IPS-NIHi11 (cell line): ENCODE measurements at places on chromosomes 5 and 9.

- no peak for DNase-seq
Observed at GRCh38 chr5:173547579-173547978, 68.9 kb downstream of the BOD1 start.

- DNase-seq, result peak; percentile 46
Observed at GRCh38 chr5:170333161-170333910, 35.8 kb upstream of the LCP2 start.

DNA sequence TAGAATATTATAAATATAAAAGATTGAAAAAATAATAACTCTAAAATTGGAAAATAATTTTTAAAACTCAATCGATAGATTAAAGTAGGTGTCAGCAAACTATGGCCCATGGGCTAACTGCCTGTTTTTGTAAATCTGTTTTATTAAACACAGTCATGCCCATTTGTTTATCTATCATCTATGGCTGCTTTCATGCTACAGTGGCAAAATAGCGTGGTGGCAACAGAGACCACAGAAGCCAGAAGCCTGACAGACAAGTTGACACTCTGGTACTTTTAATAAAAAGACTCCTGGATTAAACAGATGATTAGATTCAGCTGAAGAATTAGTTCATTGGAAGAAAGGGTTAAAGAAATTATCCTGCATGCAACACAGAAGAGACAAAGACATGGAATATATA is 400.7 kb upstream of the RORB start:
- no peak for DNase-seq

- no peak for DNase-seq
Observed at GRCh38 chr5:95069948-95070347, 214.9 kb downstream of the MCTP1 start.

DNA sequence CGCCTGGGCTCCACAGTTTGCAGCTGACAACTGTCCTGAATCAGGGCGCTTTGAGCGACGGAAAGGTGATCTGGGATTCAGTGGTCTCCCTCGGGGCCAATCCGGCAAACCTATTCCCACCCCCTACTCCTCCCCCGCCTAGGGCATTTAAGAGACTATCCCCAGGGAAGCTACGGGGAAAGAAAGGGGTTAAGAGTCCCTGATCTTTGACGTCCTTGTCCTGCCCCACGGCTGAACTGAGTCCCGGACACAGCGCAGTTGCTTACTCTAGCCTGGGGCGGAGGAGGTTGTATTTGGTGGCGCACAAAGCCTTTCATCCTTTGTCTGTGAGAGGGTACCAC is 3.4 kb downstream of the RORB start:
- DNase-seq, result peak; percentile 8

- no peak for DNase-seq
Observed at GRCh38 chr9:78928625-78929405, 631.9 kb downstream of the PSAT1 start.

DNA sequence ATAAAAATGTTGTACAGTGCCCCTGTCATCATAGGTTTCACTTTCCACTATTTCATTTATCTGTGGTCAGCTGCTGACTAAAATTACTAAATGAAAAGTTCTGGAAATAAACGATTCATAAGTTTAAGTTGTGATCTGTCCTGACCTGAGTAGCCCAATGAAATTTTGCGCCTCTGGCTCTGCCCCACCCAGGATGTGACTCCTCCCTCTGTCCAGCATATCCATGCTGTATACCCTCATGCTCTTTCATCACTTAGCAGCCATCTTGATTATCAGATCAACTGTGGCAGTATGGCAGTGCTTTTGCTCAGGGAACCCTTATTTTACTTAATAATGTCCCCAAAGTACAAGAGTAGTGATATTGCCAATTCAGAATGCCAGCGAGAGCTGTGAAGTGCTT is 97.3 kb downstream of the STARD4 start:
- no peak for DNase-seq

DNA sequence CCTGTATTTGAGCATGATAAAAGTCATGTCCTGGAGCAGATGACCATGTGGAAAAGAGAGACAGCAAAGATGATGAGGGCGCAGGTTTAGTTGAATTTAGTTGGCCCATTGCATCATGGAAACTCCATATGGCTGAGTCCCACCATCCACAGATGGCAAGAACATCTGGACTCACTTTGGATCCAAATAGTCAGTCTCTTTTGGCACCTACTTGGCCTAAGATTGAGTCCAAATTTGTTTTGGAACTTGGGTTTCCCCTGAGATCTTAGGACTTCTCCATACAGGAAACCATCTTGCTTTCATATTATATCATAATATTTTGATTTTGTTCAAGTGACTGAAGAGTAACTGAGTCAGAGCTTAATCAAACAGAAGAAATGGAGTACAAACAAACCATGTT is 217.5 kb downstream of the DRD1 start:
- no peak for DNase-seq

- no peak for DNase-seq
Observed at GRCh38 chr5:140298183-140298601, 4.7 kb downstream of the PFDN1 start.

- no peak for DNase-seq
Observed at GRCh38 chr5:14868771-14869170, 2.8 kb downstream of the ANKH start.

DNA sequence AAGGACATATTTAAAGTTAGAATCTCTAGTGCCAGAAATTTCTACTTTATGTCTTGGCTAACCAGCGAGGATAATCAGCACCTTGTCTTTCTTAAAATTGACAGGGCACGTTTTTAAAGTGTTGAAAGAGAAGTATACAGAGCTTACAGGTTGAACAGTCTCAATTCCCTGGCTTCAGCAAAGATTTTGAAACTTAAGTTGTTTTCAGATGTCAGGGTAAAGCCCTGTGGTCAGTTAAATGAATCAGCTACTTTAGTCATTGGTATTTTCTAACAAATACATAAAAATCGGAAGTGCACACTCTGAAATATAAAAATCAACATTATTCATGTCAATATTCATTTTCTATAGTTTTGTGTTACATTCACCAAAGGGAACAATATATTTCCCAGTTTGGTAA is 29.1 kb downstream of the SNCAIP start:
- no peak for DNase-seq

DNA sequence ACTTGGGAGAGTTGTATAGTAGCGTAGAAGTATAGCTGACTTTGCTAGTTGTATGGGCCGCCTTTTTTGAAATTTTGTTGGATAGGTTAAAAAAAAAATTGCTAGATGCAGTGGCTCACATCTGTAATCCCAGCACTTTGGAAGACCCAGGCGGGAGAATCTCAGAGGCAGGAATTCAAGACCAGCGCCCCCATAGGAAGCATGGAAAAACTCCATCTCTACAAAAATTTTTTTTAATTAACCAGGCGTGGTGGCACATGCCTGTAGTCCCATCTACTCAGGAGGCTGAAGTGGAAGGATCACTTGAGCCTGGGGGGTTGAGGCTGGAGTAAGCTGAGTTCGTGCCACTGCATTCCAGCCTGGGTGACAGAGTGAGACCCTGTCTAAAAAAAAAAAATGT is 59.2 kb downstream of the SMC5 start:
- no peak for DNase-seq

GRCh38 chr9:27365707-27366376 is 68.9 kb upstream of the EQTN start:
- DNase-seq, result no peak

GRCh38 chr5:97728920-97729319 is 545.9 kb upstream of the RIOK2 start:
- no peak for DNase-seq

DNA sequence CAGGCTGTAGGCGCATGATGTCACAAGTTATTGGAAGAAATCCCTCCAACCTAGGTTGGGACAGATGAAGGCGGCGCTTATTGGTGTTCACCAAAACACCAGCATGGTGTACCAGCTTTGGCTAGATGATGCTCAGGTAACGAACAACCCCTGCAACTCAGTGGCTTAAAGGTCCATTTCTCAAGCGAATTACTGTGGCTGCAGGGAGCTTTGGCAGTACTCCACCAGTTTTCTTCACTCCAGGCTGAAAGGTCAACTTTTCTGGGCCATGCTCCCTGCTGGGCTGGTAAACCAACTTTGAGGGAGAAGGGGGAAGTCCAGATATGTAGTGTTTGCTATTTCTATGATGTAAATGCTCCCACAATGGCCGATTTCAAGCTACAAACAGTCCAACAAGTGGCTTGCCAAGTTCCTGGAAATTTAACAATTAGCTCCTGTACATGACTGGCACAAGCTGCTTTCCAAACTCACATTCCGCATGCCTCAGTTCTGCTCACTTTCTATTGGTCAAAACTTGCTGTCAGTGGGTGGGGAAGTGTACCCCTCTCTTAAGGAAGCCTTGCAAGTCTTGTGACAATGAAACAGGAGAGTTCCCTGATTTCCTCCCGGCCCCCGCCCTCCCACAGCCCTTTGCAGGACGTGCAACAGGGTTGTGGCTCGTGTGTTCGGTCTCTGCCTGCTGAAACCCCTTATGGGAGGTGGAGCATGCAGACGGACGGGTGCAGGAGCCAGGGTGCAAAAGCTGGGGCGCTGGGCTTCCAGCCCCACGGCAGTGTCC is 588 bp upstream of the ZBED3 start:
- peak; percentile 34 for DNase-seq

- DNase-seq, result no peak
Observed at GRCh38 chr9:85258236-85258635, 483.5 kb downstream of the AGTPBP1 start.

DNA sequence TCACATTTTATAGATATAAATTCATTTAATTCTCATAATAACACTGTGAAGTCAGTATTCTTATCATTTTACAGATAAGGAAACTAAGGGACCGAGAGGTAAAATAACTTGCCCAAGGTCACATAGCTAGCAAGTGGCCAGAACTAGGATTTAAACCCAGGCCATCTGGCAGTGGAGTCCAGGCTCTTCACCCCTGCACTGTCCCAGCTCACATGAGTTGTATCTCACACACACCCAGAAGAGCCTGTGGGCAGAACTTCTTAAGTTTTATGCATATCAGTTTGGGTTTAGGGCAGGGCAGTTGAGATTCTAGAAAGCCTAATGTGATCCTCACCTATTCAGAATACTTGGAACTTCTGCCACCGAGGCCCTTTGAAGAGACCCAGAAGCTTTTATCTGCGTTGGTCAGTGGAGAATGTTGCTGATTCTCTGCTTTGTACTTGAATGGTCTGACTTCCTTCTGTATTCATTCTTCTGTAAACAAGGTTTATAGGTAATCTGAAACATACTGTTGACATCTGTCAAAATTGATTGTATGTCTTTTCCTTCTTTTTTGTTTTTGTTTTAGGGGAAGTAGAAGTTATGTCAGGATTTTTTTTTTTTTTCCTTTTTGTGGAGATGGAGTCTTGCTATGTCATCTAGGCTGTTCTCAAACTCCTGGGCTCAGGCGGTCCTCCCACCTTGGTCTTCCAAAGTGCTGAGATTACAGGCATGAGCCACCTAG is 75.8 kb downstream of the KIAA1958 start:
- DNase-seq, result no peak

- DNase-seq, result peak; percentile 94
Observed at GRCh38 chr9:113541019-113541900, 77.7 kb downstream of the RGS3 start.

DNA sequence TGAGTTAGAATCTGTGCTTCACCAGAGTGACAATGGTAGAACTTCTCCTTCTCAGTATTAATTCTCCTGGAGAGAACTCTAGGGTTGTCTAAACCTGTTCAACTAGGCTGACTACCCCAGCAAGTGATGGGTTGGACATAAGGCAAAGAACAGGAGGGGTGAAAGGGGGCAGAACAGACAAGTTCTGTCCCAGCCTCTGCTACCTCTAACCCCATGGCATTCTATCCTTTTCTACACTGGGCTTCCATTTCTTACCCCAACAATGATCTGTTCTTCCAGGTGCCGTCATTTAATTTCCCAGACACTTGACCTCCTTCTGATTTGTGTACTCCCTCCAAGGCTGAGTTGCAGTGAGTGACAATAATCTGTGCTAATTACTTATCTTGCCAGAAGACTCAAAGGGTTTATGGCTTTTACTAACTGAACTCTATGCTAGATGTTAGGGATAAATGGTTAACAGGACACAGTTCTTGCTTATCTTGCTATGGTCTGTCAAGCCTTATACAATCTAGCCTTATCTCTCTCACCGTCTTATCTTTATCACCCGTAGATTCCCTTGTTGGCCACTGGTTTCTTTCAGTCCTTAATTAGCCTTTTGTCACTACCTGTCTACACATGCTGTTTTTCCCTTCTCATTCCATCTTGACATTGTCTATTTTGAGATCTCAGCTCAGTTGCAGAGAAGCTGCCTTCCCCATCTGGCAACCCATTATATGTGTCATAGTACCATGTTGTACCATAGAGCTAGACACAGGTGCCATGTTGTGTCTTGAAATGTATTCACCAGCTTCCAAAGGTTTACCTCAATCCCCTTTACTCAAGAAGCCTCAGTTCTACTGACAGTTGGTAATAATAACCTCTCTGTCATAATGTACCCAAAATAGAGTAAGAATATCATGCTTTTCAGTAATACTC is 10.0 kb upstream of the MATR3 start:
- no peak for DNase-seq

DNA sequence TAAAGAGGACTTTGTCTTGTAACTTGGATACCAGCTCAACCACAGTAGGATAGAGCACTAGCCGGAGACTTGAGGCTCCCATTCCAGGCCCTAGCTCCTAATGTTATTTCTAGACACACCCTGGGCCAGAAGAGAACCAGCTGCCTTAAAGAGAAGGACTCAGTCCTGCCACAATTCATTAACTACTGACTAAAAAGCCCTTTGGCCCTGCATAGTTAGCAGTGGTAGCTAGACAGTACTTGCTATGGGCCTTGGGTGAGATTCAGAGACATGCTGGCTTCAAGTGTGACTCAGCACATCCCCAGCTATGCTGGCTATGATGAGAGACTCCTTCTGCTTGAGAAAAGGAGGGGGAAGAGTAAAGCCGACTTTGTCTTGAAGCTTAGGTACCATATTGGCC is 47.3 kb downstream of the TMEM167A start:
- no peak for DNase-seq

DNA sequence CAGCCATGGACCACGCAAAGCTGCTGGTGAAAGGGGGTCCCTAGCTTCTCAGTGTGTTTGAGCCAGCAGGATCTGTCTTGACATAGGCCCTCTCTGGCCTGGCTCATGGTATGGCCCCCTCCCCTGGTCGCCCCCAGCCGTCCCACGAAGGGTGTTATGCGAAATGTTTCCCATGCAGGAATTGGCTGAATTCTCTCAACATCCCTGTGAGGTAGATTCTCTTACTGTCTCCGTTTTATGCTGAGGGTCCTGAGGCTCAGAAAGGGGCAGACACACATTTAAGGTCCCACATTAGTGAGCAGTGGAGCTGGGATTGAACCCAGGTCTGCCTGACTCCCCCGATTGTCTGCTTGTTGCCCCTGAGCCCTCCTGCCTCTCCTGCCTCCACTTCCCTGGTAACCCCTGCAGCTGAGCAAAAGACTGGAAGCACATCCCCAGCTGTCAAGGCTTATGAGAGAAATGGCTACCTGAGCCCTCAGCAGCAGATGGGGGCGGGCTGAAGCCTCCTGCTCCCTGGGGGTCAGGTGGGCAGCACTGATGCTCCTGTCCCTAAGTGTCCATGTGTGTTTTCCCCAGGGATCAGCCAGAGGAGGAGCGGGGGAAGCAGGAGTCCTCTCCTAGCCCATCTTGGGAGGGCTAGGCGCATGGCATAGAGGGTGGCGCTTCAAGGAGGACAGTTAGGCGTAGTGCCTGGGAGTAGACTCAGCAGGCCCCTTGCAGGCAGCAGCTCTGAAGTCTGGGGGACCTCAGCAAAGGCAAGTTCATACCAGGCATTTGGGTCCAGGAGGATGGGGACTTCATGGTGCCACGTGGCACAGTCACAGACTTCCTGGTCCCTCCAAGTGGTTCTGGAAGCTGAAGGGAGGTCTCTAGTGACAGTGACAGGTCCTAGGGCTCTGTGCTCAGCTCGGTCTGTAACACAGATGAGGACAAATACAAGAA is 49.0 kb upstream of the GARNL3 start:
- no peak for DNase-seq

GRCh38 chr9:89185980-89186379 is 7.4 kb upstream of the SHC3 start:
- peak; percentile 77 for DNase-seq
